ENCODE measurements at places on chromosomes 3 and 15.

GRCh38 chr3:167913219-167913835 lies 177.8 kb downstream of the SERPINI1 start:
- DNase-seq, result no peak

DNA sequence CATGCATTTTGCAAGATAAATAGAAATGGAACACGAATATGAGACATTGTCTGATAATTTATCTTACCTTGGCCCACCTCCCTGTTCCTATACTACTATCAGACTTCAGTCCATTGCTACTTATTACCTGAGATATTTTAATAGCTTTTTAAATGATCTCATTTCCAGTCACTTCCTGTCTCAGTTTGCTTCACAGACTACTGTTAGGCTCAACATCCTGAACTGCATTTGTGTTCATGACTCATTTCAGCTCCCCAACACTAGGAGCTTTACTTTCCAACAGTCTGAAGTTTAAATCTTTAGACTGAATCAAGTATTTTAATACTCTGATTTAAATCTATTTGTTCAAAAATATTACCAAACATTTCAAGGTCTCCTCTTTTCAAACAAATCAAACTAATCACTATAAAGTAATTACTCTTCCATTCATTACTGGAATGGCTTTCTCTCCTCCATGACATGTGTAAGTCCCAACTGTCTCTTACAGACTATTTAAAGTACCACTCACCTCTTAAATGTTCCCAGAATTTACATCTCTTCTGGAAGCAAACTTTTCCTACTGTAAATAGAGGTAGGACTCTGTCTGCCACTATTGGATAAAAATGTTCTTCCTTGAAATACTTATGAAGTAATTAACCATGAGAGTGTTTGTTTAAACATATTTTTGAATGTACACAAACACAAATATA lies 1277.6 kb downstream of the ZPLD1 start:
- no peak for DNase-seq

DNA sequence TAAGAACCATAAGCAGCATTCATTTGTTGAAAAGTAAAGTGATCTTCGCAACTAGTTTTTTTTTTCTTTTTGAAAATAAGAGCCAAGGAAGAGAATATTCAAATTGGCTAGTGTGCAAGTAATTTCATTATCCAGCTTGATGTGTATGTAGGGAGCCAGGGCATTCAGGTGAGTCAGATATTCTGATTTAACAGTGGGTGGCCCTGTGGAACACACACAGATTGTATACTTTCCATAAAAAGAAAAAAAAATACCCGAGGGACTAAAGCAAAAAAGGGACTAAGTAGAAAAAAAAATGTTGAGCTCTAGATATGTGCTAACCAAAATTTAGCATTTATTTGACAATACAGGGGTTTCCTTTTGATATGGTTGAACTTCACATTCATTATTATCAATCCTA lies 96.9 kb upstream of the ROPN1 start:
- no peak for DNase-seq

DNA sequence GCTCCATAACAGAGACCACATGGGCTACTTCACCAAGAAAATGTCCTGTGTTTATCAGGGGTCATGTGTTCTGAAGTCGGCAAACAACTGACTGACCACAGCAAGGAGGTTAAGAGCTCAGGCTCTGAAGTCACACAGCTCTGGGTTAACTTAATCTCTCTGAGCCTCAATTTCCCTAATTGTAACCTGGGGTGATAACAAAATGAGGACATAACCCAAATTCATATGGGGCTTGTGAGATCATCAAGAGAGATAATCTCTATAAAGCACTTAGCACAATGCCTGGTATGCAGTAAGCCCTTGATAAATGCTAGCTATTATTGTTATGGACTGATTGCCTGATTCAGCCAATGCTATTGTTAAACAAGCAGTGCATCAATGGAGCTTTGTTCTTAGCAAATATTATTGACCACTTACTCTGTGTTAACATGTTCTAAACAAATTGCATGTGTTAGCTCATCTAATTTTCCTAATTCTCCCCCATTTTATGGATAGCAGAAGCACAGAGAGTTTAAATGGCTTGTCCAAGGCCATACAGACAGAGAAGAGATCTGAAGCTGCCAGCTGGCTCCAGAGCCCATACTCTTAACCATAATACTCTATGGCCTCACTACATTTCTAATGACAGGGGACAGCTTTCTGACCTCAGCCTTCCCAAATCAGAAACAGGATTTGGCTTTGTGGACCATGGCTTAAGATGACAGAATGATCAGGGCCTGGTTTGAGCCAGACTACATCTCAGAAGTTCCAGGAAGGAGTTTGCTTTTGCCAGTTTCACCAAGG lies 78.3 kb downstream of the SHQ1 start:
- DNase-seq, result no peak

DNA sequence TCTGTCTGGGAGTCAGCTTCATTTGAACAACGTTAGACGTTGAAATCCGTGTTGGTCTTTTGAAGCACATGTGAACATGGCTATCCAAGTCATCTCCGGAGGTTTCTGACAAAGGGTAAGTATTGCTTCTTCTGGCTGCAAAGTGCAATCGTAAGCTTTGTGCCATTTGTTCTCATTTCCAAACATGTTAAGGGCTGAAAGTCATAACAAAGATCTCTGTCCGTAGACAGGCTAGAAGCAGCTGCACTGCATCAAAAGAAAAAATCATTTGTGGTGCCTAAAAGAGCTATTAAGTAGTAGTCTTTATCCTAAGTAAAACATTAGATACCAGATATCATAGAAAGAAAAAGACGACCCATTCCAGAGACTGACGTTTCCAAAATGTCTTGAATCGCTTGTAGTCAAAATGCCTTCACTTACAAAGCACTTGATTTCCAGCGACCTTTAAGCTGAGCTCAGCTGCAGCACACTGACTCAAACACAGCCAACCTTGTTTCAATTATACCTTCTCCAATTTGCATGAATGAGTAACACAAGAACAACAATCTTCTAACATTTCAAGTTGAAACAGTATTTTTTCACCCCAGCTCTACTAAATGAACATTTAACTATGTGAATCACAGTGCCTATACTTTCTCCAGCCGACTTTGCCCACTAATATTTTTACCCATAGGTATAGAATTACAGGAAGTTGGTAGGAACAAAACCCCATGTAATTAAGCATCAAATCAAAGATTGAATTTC lies 76.6 kb downstream of the NEDD4 start:
- no peak for DNase-seq

GRCh38 chr3:140911822-140912221 lies 29.8 kb upstream of the SLC25A36 start:
- no peak for DNase-seq

Measured in stimulated activated CD8-positive, alpha-beta memory T cell treated with anti-CD3 and anti-CD28 coated beads, Interleukin-2, amount 100 ng/mL, for 1 hour (primary cell).